Activated B cell treated with CpG ODN at 0.5 μM for 24 hours (primary cell): ENCODE measurements at places on chromosomes 7 and 10.

GRCh38 chr10:128973221-128973620 is 493.8 kb upstream of the MGMT start:
- no peak overlapping the region for H3K4me3 ChIP-seq
- H3K27ac ChIP-seq: no peak overlapping the region
- no peak for DNase-seq
- no peaks in the 10 kb centered on the region for H3K4me1 ChIP-seq

- H3K4me1 ChIP-seq: no peaks in the 10 kb centered on the region
- DNase-seq: no peak
- no peak overlapping the region for H3K4me3 ChIP-seq
- no peak overlapping the region for H3K27ac ChIP-seq
Measured at GRCh38 chr10:101085846-101086245, 24.1 kb downstream of the KAZALD1 start.

- no peaks in the 10 kb centered on the region for H3K36me3 ChIP-seq
- H3K27ac ChIP-seq: no peak overlapping the region
- no peak overlapping the region for H3K4me3 ChIP-seq
Measured at GRCh38 chr10:86329896-86330680, 36.5 kb downstream of the GRID1 start.

- no peak overlapping the region for H3K4me3 ChIP-seq
- no peaks in the 10 kb centered on the region for H3K36me3 ChIP-seq
- H3K27ac ChIP-seq: no peak overlapping the region
- H3K4me1 ChIP-seq: no peaks in the 10 kb centered on the region
Measured at GRCh38 chr10:81116201-81116600, 578.5 kb downstream of the SH2D4B start.

- no peak overlapping the region for H3K4me3 ChIP-seq
- no peaks in the 10 kb centered on the region for H3K27me3 ChIP-seq
- H3K27ac ChIP-seq: no peak overlapping the region
- no peaks in the 10 kb centered on the region for H3K36me3 ChIP-seq
- no peak for DNase-seq
Measured at GRCh38 chr10:16384021-16384420, 52.8 kb upstream of the PTER start.

GRCh38 chr7:148472406-148472805 is 118.2 kb upstream of the C7orf33 start:
- H3K27ac ChIP-seq: no peak overlapping the region
- no peaks in the 10 kb centered on the region for H3K4me1 ChIP-seq
- no peak for DNase-seq
- no peak overlapping the region for H3K4me3 ChIP-seq
- H3K36me3 ChIP-seq: no peaks in the 10 kb centered on the region

- H3K27me3 ChIP-seq: no peaks in the 10 kb centered on the region
- no peak for DNase-seq
- no peak overlapping the region for H3K27ac ChIP-seq
- H3K4me1 ChIP-seq: peaks cover 26% of the 10 kb centered on the region
Measured at GRCh38 chr10:3475367-3475766, 302.8 kb upstream of the PITRM1 start.

DNA sequence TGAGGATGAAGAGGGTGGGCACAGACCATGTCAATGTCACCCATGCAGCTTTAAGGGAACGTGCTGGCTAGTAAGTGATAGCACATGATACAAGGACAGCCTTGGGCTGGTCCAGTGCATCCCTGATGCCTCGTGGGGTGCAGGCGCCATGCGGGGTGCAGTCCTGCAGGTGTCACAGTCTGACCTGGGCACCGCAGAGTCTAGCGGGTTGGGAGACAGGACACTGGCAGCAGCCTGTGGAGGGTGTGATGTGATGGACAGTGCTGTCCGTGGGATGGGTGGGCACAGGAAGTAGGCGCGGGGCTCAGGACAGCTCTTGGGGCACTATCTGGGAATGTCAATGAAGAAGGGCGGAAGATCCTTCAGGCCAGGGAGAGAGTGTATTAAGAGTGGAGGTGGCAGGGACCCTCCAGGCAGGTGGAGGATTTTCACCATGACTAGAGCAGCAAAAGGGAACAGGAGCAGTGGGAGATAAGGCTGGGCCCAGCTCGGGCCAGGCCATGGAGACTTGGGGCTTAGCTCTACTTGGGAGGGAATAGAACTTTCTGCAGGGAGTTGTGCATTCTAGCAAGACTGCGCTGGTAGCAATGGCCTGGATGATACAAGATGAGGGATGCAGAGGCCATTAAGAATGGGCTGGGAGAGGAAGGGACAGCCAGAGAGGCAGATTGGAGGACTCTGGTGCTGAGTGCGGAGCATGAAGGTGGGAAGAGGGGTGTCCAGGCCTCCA is 122.5 kb downstream of the PTPN20 start:
- no peak overlapping the region for H3K27ac ChIP-seq
- no peak overlapping the region for H3K4me3 ChIP-seq
- DNase-seq: peak; percentile 6

GRCh38 chr7:93902777-93903423 is 3.5 kb upstream of the GNGT1 start:
- H3K4me1 ChIP-seq: no peaks in the 10 kb centered on the region
- no peak overlapping the region for H3K27ac ChIP-seq
- peaks cover 17% of the 10 kb centered on the region for H3K27me3 ChIP-seq
- H3K36me3 ChIP-seq: no peaks in the 10 kb centered on the region

GRCh38 chr7:74031403-74032190 is 3.6 kb downstream of the ELN start:
- H3K4me3 ChIP-seq: no peak overlapping the region
- H3K27ac ChIP-seq: no peak overlapping the region
- H3K27me3 ChIP-seq: peaks cover 23% of the 10 kb centered on the region
- H3K36me3 ChIP-seq: no peaks in the 10 kb centered on the region
- no peak for DNase-seq
- peaks cover 8% of the 10 kb centered on the region for H3K4me1 ChIP-seq

GRCh38 chr10:110972231-110973134 is 53.1 kb downstream of the SHOC2 start:
- no peak for DNase-seq
- H3K4me3 ChIP-seq: no peak overlapping the region
- peak overlapping the region; percentile 25 for H3K27ac ChIP-seq
- no peaks in the 10 kb centered on the region for H3K27me3 ChIP-seq
- peaks cover 39% of the 10 kb centered on the region for H3K36me3 ChIP-seq

DNA sequence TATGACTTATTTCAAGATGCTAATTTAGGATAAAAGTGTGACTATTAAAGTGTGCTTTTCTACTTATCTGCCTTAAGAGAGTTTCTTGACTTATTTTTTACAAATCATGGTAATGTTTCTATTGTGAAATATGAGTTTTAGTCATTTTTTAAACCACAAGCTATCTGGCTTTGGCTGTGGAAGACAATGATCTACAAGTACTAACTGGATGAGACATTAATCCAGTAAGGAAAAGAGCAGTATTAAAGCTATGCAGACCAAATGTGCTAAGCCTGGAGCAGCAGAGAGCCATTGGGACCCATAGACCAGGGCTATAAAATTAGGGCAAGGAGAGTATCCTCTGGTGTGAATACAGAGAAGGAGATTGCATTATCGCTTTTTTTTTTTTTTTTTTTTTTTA is 92.4 kb downstream of the SEMA3A start:
- H3K4me1 ChIP-seq: no peaks in the 10 kb centered on the region
- no peak overlapping the region for H3K4me3 ChIP-seq
- H3K27me3 ChIP-seq: no peaks in the 10 kb centered on the region
- H3K27ac ChIP-seq: no peak overlapping the region
- H3K36me3 ChIP-seq: no peaks in the 10 kb centered on the region

GRCh38 chr7:135493362-135493761 is 16.5 kb downstream of the CNOT4 start:
- no peak overlapping the region for H3K27ac ChIP-seq
- H3K36me3 ChIP-seq: peaks cover 5% of the 10 kb centered on the region
- H3K4me3 ChIP-seq: no peak overlapping the region
- H3K4me1 ChIP-seq: peaks cover 19% of the 10 kb centered on the region
- no peak for DNase-seq
